GM20000 (cell line): ENCODE measurements at places on chromosomes 12 and 14.
A peak's percentile ranks its signal among the peaks of the same experiment; 100 is the strongest.

GRCh38 chr12:122155705-122156104 lies 18.3 kb downstream of the IL31 start:
- DNase-seq: no peak

DNA sequence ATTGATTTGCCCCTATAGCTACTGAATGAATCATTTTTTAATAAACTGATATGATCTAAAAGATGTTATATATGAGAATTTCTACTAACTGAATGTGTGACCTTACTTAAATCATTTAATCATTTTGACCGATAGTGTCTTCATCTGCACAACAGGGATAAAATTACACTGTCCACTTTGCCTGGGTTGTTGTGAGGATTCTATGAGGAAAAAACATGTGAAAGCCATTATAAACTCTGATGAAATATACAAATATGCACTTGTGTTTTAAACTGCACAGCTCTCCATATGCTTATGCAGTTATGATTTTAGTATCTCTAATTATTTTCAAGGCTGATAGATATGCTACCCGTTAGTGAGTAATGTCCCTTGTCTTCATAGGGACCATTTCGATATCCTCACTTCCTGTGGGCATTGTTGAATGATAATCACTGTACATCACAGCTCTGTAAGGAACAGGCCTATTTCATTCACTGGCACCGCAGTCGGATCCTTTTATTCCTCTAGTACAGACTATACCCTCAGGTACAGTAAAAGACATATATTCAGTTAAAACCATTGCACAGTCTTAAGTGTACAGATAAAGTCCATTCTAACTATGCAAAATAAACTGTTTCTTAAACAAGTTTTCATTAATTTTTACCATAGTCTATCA lies 88.7 kb upstream of the RAP1B start:
- no peak for DNase-seq

GRCh38 chr12:26489908-26490307 lies 294.5 kb downstream of the SSPN start:
- no peak for DNase-seq

GRCh38 chr12:53044896-53045695 lies 4.8 kb upstream of the TNS2 start:
- peak; percentile 20 for DNase-seq

- peak; percentile 66 for DNase-seq
Measured at GRCh38 chr12:47742253-47742825, 16.3 kb downstream of the RAPGEF3 start.

GRCh38 chr12:92360543-92360942 lies 214.9 kb upstream of the BTG1 start:
- no peak for DNase-seq

DNA sequence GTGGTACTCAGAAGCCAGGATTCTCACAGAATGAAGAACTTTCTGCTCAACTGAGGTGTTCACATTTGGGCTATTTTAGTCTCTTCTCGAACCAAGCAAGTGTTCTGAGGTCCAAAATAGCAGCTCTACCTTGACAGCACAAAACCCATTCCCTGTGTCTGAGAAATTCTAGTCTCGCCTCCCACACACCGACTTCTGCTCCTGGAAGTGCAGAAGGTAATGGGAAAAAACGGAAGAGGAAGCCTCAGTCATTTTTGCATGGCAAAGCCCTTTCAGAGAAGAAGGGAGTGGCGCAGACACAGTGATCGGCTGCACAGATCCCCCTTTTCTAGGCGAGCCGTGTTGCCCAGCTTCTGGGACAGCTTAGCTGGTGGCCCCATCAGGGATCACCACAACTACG lies 31.2 kb upstream of the VPS33A start:
- no peak for DNase-seq

DNA sequence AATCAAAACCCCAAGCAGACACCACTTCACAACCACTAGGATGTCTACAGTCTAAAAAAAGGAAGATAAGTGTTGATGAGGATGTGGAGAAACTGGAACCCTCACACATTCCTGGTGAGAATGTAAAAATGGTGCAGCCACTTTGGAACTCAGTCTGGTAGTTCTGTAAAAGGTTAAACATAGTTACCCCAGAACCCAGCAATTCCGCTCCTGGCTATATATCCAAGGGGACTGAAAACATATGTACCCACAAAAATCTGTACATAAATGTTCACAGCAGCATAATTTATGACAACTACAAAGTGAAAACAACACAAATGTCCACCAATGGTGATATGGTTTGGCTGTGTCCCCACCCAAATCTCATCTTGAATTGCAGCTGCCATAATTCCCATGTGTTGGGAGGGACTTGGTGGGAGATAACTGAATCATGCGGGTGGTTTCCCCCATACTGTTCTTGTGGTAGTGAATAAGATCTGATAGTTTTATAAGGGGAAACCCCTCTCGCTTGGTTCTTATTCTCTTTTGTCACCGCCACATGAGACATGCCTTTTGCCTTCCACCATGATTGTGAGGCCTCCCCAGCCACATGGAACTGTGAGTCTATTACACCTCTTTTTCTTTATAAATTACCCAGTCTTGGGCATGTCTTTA lies 46.8 kb downstream of the PRKAB1 start:
- no peak for DNase-seq
